ENCODE measurements at places on chromosomes 1 and 21.
A peak's percentile ranks its signal among the peaks of the same experiment; 100 is the strongest.

DNA sequence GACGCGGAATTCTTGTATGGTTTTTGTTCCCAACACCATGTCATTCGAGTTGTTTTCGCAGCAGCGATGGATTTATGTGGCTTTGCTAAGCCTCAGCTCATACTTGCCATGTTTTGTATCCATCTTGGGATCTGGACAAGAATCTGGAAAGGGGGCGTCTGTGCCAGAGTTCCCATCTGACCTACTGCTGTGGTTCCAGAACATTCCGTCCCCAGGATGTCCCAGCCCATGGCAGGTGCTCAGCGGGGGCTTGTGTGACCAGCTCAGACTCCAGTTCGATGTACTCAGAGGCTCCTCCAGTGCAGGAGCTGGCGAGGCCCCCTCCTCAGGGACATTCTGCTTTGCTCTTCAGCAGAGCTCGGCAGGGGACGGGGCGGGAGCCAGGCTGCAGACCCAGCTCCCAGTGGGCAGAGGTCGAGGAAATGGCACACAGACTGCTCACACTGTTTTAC is 24.0 kb upstream of the ADARB1 start:
- peak; percentile 25 for DNase-seq

DNA sequence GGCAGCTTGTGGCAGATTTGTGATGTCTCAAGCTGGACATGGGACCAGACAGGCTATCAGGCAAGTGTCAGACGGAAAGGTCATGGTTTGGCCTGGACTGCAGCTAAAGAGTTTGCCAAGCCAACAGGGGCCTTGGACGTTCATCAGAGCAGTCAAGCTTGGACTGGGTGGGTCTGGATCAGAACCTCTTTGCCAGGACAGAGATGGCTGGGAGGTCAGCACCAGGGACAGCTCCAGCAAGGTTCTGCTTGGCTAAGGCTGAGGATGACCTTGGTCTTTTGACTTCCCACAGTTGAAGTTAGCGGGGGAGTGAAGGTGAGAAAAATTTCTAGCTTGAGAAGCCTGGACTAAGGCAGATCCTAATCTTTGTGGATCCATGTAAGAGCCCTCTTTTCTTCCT is 68.1 kb downstream of the GRIK3 start:
- no peak for DNase-seq

GRCh38 chr1:179205284-179205683 is 24.2 kb downstream of the ABL2 start:
- DNase-seq, result no peak

DNA sequence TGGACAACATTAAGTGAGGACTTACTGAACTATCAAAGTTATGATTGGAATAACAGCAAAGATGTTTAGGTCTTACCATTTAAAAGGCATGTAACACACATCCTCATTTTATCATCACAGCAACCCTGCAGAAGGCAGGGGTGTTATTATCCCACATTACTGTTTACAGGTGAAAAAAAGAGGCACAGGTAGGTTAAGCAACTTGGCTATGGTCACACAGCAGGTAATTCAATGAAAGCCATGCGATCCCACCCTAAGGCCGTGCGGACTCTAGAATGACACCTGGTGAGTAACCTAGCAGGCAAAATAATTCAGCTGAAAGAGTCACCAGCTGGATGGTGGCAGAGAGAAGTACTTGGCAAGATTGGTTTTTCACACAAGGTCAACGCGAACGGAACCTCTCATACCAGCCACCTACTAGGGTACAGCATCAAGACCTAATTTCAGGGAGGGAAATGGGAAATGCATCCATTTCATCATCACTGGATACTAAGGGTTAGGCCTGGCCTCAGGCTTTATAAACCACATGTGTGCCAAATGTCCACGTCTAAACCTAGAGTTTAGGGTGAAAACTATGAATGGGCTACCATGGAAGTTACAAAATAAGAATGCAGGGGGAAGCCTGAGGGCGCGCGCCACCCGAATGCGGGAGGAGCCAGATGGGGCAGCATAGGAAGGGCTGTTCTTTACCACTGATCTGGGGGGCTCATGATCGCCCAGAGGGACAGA is 85.3 kb downstream of the SLC66A1 start:
- DNase-seq, result no peak

DNA sequence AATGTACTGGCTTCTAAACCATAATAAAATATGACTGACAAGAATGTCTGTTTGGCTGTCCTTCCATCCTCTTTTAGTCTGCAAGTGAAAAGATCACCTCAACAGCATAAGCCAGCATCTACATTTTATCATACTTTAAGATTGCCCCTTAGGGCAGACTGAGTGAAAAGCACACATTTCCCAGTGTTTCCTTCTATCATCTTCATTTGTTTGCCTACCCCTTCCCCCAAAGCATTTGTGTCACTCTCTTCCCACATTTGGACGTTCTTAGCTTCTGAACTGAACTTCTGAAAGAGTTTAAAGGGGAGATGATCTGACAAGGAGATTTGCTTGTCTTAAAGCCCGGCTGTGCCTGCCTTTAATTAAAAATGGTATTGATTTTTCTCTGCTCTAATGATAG is 322.2 kb downstream of the SPATA17 start:
- no peak for DNase-seq

DNA sequence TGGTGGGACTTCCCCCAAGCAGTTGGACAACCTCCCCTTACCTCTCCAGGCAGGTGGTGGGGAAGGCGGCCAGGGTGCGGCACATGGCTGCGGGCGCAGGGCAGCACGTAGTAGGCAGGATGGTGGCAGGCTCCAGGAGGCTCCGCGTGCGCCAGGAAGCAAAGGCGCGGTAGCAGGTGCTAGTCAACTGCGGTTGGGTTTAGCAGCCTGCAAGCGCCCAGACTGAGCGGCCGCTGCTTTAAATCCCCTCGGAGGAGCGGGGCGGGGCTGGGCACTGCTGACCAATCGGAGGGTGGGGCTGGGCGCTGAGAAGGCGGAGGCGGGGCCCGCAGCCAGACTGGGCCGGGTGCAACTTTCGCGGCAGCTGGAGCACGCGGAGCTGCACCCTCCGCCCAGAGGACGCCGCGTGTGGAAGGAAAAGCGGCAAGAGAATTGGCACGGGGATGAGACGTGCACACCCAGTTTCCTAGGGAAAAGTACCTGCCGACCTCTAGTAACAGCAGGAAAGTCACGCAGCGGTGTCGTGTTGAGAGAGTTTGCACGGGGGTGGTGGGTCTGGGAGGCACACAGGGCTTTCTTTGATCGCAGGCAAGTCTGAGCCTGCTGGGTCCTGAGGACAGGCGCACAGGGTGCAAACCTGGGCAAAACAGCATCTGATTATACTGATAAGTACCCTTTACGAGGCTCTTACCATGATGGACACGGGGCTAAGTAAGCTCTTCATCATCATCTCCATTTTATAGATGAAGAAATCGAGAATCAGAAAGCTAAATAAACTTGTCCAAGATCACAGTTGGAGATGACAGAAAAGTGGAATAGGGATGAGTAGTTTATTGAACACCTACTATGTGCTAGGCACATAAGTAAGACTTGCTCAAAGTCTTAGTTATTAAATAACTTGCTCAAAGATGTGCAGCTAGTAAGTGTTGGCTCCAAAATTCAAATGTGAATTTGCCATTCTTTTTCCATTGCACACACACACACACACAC is at the start of gene RGS16:
Gene RGS16, minus strand, starts transcription at position 215 of the 990 bp plus-strand sequence. Its CDS starts 130 bp downstream, at position 85.
- peak; percentile 83 for DNase-seq

All from fibroblast of skin of abdomen (primary cell).